Fibroblast of the aortic adventitia (primary cell): ENCODE measurements at places on chromosomes 11 and 22. TPM values are rescaled to one million over a fixed set of nuclear protein-coding genes. Genes with fewer than 3 reads are reported as not detected.

- DNase-seq, result no peak
Observed at GRCh38 chr11:10524471-10524870, 16.5 kb downstream of the RNF141 start.

DNA sequence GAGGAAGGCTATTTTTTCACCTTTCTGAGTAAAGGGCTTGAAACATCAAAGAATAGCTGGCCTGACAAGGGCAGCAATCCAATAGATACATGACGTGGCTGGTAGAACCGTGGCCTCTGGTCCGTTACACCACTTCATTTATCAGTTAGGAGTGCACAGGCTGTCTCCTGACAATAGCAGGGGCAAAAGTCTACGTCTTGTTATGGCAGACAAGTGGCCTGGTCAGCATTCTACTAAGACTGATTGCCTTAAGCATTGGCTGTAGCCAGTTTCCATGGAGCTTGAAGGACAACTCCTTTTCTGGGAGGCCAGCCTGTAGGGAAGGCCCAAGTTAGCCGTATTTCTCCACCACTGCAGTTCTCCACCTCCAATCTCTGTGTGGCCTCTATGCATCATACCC, 9.2 kb upstream of the GDPD4 start:
- no peak for DNase-seq

DNA sequence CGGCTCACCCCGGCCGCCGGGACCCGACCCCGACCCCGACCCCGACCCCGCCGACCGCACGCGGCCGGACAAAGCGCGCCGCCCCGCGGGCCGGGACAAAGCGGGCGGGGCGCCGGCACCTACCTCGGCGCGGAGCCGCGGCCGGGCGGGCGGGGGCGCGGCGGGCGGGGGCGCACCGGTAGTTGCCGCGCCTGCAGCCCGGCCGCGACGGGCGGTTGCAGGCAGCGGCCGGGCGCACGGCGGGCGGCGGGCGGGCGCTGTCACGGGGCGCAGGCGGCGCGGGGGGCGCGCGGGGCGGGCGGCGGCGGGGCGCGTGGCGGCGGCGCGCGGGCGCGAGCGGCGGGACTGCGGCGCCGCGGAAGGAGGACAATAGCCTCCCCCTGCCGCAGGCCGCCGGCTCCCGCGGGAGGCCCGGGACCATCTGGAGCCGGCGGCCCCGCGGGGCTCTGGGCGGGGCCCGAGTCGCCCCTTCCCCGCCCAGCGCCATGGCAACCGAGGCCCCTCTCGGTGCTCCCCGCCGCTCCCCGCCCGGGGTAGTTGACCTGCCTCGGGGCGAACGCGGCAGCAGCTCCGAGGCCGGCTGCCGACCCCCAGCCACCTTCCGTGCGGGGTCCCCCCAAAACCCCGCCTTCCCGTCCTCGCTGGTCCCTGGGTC, 851 bp downstream of the SPTBN2 start:
- DNase-seq, result no peak

HBB gene
- not detected in 2 replicates for total RNA-seq

WNT11 gene
- 1.2 TPM in 1 of 2 replicates, not detected in the other for total RNA-seq

MACROD1 gene
- 7.6 and 14.5 TPM in 2 replicates for total RNA-seq

- DNase-seq, result no peak
Observed at GRCh38 chr22:42343531-42344081, 73.2 kb upstream of the TCF20 start.

DNA sequence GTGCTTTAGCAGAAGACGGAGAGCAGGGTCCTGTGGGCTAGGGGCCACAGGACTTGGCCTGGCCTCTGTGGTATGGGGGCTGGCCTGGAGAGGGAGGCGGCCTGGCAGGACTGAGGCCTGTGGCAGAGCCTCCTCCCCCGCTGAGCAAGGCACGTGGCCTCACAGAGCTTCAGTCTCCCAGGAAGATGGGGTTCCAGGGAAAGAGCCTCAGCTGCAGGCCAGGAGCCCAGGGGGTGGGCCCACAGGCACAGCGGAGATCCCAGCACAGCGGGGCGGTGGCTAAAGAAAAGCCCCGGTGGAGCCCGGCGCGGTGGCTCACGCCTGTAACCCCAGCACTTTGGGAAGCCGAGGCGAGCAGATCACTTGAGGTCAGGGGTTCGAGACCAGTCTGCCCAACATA, 2.2 kb downstream of the MAPK12 start:
- no peak for DNase-seq

TRPM5 gene
- total RNA-seq, result not detected in 2 replicates

KCNJ4 gene
- total RNA-seq, result not detected in 2 replicates

DNA sequence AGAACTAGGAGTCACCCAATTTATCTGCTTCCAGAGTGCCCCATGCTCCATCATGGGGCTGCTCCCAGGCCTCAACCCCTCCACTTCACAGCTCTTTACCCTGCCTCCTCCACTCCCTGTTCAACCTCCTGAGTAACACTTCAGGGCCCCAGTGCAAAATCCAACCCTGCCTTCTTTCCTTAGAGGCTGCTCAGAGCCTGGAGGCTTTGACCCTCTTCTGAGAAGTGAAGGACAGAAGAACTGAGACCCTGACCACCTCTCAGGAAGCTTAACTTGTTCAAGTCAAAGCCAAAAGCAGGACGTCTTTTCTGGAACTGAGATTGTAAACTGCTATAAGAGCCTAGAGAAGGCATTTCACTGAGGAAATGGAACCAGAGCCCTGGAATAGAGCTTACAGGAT, 15.5 kb downstream of the EIF3F start:
- no peak for DNase-seq

- DNase-seq, result peak; percentile 53
Observed at GRCh38 chr11:59754859-59755700, at the start of gene STX3. TSS of gene STX3 (plus strand) at chr11:59755376. CDS start at chr11:59755606, 230 bp downstream.

TCN1 gene
- total RNA-seq, result not detected in 2 replicates
